Foreskin keratinocyte (primary cell): ENCODE measurements at places on chromosomes 12 and 14. TPM values are rescaled to one million over a fixed set of nuclear protein-coding genes. Genes with fewer than 3 reads are reported as not detected.

DNA sequence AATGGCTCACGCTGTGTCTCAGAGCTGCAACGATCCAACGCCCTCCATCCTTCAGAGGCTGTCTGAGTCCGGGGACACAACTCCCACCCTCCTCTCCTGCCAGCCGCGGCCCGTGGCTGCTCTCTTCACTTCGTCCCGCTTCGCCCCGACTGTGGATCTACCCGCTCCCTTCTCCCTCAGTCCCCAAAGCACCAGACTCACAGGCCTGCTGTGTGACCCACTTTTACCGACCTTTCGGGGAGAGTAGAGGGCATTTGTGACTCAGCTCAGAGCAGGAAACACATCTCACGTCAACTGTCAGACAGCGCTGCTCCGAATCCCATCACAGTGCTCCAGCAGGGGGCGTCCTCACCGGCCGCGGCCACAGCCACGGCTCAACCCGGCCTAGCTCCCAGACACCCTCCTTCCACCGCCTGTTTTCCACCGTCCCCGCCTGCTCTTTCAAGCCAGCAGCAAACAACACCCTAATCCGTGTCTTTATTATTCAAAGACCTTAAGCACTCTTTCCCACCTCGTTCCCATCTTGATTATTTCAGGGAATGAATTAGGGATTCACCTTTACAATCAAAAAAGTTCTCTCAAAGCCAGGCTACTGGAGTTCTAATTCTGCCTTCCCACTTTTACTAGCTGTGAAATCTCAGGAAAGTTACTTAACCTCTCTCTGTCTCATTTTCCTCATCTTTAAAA, 5.0 kb upstream of the AQP2 start:
- DNase-seq: peak; percentile 55

GRCh38 chr12:19834592-19834991, 395.3 kb downstream of the AEBP2 start:
- no peak for DNase-seq

DNA sequence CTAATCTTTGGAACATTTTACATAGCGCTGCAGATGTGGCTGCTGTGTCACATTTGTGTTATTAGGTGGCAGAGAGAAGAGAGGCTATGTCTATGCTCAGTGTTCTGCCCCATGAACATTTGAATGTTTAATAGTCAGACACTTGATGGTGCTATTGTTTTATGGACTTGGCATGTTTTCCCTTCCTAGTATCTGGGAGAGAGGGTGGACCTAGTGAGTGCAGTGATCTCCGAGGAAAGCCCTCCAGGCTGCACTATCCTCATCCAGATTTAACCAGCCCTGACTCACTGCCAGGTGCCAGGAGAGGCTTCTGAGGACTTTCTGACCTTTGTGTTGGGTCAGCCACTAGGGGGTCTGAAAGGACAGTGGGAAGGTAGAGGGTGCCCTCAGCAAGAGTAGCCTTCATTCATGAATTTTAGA, 24.3 kb downstream of the ZFC3H1 start:
- DNase-seq: peak; percentile 23

DNA sequence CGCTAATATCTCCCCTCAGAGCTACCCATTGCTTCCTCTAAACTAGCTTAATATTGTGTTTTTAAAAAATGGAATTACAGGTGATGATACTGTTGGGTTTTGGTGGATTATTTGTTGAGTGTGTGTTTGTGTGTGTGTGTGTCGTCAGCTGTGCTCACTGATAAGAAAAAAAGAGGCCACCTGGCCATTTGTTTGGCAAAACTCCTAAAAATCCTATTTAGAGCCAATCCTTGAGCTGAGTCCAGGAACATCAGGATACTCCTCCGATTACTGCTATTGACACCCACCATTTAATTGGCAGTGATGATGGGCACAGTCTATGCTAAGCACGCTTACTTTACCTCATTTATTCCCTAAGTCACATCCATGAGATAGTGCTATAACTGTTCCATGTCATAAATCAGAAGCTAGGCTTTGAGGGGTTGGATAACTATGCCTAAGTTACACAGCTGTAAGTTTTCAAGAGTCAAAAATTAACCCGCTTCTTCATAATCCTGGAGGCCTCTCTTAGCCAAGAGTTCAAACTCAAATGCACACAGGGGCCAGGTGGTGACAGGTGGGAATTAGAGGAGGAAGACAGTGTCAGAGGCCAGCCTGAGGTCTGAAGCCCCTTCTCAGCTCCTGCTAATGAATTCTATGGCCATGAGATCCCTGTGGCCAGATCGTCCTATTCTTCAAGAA, 1026.6 kb upstream of the TMEM132C start:
- no peak for DNase-seq

GRCh38 chr12:111024205-111024801, 103.9 kb upstream of the MYL2 start:
- peak; percentile 22 for DNase-seq

DNA sequence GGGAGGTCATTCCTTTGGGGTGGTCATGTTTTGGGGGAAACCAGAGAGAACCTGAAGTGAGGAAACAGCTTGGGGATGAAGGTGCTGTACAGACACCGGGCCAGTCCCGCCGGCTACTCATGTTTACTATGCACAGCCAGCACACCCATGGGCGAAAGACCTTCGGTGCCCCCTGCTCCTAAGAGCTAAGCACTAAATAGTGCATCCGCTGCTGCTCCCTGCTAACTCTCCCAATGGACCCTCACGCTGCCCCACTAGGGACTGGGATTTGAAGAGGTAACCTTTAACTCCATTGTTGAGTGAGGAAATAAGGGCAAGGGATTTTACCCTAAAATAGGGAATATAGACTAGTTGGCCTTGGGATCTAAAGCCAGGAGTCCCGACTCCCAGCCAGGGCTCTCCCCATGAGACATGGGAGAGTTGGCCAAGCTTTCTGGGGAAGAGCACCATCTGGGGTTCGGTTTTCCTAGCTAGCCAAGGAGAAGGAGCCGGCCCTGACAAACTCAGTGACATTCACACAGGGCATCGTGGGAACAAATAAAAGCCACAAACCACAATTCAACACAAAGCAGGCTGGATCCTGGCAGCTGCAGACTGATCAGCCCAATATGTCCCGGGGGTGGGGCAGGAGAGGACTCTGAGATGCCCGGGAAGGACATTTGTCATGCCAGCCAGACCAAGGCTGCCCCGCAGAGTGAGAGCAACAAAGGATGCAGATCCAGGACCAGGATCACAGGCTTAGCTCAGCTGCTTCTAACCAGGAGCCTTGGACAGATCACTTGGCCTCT, 91.7 kb downstream of the SINHCAF start:
- no peak for DNase-seq

DNA sequence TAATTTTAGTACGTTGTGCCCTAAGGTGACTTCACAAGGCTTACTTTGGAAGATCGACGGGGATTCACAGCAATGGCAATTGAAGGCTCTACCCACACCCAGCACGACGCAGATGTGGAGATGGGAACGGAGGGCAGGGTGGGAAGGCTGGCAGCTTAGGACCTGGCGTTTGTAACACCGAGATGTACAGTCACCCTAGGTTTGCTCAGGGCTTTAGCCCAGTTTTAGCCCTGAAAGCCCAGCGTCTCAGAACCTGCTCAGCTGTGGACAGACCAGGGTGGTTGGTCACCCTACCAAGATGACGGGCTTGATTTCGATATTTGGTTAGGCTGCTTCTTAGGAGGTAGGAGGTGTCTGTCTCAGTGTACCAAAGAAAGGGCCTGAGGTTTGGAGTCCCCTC, 100.5 kb upstream of the MED13L start:
- no peak for DNase-seq

GRCh38 chr12:108313241-108313605, 25.9 kb downstream of the CMKLR1 start:
- DNase-seq: no peak

GRCh38 chr14:94653321-94653720, 41.1 kb downstream of the SERPINA3 start:
- DNase-seq: no peak

DNA sequence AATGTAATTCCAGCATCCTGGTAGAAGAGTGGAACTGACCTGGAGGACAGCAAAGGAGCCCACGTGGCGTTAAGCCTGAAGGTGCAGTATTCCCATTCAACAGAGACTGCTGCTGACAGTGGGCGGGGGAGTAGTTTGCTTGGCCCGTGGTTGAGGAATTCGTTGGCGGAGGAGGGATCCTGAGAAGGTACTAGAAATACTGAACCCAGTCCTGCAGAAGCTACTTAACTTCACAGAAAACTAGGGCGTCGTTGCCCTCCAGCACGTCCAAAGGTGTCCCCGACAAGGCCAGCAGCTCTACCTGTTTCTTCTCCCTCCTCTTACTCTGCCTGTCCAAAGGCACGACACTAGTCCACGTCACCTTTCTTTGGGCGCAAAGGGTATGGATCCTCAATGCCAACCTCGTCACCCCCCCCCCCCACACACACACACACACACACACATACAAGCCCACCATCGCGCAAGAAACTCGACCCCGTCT, 303 bp downstream of the PUS7L start:
- no peak for DNase-seq

GRCh38 chr14:29028973-29029582, 262.5 kb downstream of the FOXG1 start:
- no peak for DNase-seq

The SETD3 gene
- 54.1 and 58.8 TPM in 2 replicates for total RNA-seq

The VCPKMT gene
- total RNA-seq: 5.9 and 6.7 TPM in 2 replicates

The PHETA1 gene
- 5.1 and 5.4 TPM in 2 replicates for total RNA-seq

The TMEM260 gene
- 8.9 and 9.3 TPM in 2 replicates for total RNA-seq

The OTX2 gene
- not detected in 2 replicates for total RNA-seq
